ENCODE measurements at places on chromosomes 7 and 10.

DNA sequence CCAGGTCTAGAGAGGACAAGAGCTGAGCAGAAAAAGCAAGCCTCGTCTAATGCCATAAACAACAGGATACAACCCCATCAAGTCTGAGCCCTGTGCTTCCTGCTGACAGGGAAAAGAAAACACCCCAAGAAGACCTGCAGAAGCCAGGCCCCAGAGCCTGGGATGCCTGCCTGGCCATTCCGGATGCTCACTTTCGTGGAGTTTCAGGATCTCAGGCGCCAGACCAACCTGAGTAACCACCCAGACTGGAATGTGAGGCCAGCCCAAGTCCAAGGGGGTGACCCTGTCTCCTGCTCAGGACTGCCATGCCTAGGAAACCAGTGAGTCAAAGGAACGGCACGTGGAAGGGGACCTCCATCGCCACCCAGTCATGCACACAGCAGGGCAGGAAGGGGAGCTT is 74.3 kb downstream of the PLXNA4 start:
- DNase-seq, result no peak

- no peak for DNase-seq
Measured at GRCh38 chr10:63829573-63830149, 308.5 kb downstream of the REEP3 start.

GRCh38 chr7:151060416-151061212 is 1.2 kb downstream of the SLC4A2 start:
- no peak for DNase-seq

DNA sequence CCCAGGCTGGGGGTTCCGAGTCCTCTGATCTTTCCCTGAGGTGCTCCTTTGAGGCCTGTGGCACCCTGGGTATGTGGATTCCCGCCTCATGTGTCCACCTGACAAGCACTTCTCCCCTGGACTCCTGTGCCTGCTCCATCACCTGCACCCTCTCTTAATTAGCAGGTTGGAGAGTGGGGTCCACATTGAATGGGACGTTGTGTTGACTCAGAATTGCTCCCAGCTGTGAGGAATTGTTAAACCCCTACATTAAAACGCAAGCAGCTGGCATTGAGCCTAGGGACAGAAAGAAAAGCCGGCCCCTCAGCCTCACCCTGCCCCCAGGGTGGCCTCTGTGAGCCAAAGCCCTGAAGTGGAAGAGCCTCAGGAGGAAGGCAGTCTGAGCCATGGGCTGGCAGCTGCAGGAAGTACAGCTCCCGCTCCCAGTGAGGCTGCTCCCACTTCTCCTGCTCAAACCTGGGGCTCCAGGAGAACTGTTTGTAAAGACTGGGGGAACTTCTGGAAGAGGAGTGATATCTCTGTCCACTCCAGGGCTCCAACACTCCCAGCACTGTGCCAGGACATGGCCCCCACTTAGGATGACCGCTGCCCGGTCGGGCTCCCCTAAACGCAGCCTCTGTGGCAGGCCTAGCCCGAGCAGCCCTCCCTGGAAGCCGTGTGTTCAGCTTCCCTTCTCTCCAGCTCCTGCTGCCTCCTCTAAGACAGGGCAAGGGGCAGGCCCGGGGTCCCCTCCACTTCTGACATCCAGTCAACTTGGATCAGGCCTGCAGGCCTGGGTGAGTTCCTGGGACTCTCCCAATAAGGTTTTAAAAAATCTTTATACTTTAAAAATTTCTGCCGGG is 1.8 kb upstream of the OPN4 start:
- DNase-seq, result peak; percentile 56

DNA sequence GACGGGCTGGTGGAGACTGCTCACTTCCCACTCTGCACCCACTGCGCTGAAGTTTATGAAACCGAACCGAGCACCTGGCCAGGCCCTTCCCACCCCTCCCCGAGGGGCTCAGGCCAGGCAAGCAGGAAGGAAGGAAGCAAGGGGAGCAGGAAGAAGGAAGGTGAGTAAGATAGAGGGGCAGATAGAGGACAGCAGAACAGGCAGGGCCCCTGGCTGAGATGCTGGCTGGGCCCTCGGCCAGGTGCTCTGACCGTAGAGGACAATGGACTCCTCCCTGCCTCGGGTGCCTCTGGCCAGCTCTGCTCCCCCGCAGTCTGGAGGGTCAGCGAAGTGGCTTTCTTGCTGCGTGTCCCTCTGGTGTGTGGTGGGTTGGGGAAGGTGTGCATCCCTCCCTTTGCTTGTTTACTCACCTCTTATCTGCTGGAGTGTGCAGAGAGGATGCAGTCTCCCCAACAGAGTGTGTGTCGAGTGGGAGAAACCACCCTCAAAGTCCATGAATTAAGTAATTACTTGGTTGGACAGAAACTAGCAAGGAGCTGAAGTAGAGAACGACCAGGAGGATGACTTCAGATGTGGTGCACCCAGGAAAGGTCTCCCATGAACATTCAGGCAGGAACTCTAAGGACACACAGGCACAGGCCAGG is 82.8 kb upstream of the PPP2R2D start:
- no peak for DNase-seq

- no peak for DNase-seq
Measured at GRCh38 chr7:142626420-142627035, 122.7 kb upstream of the PRSS1 start.

DNA sequence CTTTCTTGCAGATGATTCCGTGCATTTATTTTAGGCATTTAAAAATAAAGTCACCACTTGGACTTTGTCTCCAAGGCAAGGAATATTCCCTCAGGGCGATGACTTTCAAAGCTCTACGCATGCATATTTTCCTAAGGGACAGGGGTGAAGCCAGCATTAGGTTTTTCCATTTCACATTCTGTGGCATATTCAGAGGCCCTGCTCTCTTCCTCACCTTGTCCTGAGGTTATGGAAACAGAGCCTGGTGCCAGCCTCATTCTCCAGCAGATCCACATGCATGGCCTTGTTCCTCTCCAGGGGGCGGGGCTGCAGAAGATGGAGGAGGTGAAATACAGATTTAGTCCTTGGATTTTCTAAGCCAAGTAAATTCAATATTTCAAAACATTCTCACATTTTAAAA is 11.6 kb upstream of the LYZL1 start:
- no peak for DNase-seq

DNA sequence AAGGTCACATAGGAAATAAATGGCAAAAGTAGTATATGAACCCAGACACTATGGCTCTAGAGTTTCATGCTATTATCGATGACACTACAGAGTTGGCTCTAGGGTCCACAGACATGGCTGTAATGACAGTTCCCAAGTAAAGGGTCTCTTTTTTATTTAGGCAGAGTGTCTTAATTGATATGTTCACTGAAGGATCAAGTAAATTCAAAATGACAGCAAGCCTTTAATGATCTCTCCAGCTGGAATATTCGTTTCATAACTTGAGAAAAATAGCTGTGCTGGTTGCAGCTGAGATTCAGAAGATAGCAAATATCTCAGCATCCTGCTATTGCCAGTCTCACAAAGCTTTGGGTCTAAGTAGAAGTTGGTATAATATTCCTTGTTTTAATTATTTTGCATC is 333.6 kb upstream of the MAGI2 start:
- DNase-seq, result no peak

DNA sequence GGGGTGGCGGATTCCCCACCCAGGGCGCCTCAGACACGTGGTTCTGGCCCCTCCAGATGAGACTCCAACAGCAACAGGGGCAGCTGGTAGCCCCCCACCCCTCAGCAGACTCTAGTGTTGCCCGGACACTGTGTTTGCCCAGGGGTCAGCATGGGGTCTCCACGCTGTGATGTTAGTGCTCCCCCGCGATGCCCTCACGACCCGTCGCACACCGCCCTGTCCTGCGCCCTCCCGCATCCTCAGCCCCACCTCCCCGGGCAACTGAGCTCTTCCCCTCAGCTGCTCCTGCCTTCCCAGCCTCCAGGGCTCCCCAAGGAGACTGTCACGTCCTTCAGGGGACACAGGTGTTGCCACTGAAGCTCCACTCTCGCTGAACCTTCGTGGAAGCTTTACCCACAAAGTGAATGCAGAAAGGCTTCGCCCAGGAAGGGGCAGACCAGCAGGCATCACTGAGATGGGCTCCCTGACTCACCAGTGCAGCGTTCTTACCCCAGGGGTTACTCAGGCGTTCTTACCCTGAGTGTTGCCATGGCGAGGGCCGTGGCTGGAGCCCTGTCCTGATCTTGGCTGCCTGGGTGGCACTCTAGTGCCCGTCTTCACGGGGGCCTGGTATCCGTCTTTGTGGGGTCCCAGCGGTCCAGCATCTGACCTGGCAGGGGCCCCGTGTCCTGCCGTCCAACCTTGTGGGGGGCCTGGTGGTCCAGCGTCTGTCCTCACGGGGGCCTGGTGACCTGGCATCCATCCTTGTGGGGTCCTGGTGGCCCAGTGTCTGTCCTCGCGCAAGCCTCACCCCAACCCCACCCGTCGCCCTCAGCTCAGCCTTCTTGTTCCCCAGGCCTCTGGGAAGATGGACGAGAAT is 14.6 kb downstream of the DPYSL4 start:
- no peak for DNase-seq

DNA sequence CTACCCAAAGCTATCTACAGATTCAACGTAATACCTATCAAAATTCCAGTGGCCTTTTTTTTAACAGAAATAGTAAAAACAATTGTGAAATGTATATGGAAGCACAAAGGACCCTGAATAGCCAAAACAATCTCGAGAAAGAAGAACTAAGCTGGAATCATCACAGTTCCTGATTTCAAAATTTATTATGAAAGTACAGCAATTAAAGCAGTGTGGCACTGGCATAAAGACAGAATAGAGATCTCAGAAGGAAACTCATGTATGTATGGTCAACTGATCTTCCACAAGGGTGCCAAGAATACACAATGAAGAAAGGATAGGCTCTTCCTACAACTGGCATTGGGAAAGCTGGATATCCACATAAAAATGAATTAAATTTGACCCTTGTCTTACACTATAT is 23.2 kb downstream of the PNLIPRP3 start:
- DNase-seq, result no peak

DNA sequence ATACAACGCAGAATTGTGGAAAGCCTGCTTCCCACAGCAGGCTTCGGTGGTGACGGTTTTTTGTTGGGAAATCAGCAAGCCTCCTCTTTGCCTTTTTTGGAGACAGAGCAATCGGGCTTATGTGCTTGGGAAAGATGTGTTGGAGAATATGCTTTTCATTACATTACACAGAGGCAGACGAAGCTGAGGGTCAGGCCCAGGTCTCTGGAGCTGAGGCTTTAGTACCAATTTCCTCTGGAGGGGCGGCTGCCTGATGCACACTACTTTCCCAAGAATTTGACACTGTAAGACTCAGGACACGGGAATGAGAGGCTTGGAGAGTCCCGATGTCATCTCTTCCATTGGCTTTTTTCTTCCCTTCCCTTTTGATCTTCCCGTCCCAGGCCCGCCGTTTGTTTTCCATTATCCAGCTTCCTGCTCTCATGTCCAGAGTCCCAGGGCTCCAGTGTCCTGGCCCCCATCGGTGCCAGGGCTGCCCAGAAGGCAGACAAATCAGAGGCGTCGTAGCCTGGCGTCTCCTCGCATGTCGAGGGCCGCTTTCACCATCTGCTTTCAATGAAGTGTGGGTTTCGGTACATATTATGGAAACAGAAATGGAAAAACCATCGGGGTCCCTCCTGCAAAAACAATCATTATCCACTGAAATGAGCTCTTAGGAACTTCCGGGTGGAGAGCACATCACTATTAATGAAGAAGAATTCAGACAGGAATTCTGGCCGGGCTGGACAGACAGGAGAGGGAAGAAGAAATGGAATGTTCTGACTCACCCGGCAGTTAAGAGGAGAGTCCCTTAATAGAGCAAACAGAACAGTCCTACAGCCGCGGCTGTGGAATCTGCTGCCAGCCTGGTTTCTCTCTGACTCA is 123.0 kb upstream of the JCAD start:
- no peak for DNase-seq

DNA sequence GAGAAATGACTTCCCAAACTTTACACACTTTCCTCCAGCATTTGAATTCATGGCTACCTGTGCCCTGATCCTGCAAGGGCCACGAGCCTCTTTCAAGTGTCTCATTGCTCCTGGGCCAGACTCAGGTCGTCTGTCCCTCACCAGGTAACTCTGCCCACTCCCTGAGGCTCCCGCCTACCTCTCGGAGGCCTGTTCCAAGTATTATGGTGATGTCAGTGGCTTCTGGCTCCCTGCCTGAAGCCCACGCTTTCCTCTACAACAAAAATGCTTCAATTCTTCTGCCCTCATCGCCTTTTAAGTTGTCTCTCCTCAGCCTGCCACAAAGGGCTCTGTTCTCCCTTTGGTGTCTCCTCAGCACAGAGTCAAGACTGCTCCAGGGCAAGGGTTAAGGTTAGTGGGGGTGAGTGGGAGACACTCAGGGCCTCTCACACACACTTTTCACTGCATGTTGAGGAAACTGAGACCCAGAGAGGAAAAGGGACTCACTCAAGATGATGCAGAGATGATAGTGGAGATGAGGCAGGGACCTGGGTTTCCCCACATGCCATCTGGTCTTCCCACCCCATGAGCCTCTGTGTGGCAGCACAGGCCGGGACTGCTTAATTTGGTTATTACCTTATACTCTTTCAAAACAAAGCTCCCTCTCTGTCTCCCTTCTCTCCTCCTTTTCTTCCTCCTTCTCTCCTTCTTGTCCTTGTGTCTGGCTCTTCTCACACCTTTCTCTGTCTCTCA is 28.3 kb upstream of the EGR2 start:
- no peak for DNase-seq

- no peak for DNase-seq
Measured at GRCh38 chr10:29199339-29199738, 89.5 kb upstream of the LYZL1 start.

DNA sequence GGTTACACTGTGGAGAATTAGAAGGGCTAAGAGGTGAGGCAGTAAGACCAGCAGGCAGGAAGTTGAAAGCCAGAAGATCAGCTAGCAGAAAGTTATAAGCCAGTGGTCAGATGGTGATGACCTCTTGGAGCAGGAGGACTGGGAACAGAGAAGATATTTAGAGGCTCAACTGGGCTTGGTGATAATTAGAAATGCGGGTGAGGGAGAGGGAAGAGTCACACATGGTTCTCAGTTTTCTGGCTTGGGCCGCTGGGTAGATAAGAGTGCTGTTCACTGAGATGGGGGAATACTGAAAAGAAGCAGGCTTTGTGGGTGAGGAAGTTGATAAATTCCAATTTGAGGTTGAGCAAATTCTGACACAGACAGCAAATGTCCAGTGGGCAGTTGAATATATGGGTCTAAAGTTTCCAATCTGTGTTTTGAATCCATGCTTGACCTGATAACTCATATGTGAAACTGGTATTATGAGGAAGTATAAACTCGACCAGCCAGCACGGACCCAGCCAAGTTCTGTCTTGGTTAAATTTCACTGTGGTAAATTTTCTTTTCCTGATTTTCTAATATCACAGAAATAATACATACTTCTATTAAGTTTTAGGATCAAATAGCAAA is 22.7 kb downstream of the LSMEM1 start:
- DNase-seq, result no peak

DNA sequence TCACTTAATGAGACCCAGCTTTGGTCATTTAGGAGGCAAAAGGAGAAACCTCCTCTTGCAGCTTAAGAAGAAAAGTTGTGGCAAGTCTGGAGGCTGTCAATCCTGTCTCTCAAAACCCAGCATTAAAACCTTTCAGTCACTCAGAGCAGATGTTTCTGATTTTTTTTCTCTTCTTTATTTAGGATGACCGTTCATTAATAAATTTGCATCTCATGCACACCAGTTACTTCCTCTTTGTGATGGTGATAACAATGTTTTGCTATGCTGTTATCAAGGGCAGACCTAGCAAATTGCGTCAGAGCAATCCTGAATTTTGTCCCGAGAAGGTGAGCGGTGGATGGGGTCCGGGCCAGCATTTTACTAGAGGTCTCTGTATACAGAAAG is 32.0 kb downstream of the TMEM248 start:
- DNase-seq, result no peak

GRCh38 chr10:76459016-76459730 is 1027.7 kb downstream of the LRMDA start:
- no peak for DNase-seq

- DNase-seq, result no peak
Measured at GRCh38 chr7:2099048-2099957, 133.4 kb downstream of the MAD1L1 start.
